LHCN-M2 (cell line): ENCODE measurements at places on chromosomes 7 and 10.

DNA sequence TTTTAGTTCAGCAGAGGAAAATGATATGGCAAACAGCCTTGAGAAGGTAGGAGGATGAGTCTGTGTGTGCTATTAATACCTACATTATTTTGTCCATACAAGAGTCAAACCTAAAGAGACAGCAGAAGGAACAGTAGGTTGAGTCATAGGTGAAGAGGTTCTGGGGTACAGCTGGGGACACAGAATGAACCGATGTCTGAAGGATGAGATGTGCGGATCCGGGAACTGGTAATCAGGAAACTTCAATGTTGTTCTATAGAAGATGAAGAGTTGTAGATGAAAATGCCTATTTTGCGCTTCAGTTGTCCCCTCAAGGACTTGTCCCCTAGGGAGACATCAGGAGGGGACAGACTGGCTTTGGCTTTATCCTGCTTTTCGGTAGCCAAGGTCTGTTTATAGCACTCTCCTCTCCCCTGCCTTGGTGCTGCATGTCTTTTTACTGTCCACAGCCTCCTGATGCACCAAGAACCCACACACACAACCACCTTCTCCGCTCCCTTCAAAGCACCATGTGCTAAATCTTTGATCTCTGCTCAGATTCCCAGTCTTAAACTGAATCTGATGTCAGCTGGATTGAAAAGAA is 94.6 kb downstream of the GNAT3 start:
- no peak for DNase-seq

GRCh38 chr7:25633426-25634036 is 405.2 kb upstream of the NPVF start:
- no peak for DNase-seq

- DNase-seq: no peak
These were observed 106.4 kb upstream of the ARID5B start for GRCh38 chr10:61795147-61795546.

GRCh38 chr10:12635127-12635541 is 285.8 kb downstream of the CAMK1D start:
- no peak for DNase-seq

DNA sequence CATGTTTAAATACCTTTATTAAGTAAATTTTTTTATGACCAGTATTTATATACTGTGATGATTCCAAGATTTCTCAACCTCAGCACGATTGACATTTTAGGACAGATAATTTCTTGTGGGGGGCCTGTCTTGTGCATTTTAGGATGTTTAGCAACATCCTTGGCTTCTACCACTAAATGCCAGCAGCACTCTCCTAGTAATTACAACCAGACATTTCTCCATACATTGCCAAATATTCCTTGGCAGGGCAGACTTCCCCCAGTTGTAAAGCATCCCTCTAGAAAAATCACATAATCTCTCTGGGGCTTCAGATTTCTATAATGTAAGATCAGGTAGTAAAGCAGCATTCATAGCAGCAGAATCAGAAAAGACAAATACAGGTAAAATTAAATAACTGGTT is 7.8 kb upstream of the LIPM start:
- DNase-seq: no peak

GRCh38 chr7:84701524-84702306 is 485.1 kb downstream of the SEMA3D start:
- DNase-seq: peak; percentile 98

- DNase-seq: peak; percentile 46
These were observed 14.0 kb downstream of the DNAJB12 start for GRCh38 chr10:72340510-72341261.

- no peak for DNase-seq
These were observed 42.9 kb upstream of the SYPL1 start for GRCh38 chr7:106155027-106155426.
